Adipose tissue (tissue), 3 donors: ENCODE measurements at places on chromosomes 5 and 9. TPM values are rescaled to one million over a fixed set of nuclear protein-coding genes. Genes with fewer than 3 reads are reported as not detected.

Gene SPINK1
- 20,988 TPM for polyA plus RNA-seq

Gene CCDC152
- 2.6 TPM for polyA plus RNA-seq

Gene ASPN
- 8.9 TPM for polyA plus RNA-seq

Gene PROB1
- polyA plus RNA-seq, result 1.0 TPM

Gene TMEM8B
- polyA plus RNA-seq, result 5.6 TPM

Gene IDNK
- polyA plus RNA-seq, result 5.0 TPM
